Pulmonary artery endothelial cell (primary cell): ENCODE measurements at places on chromosomes 11 and 22.

GRCh38 chr11:62419314-62419929, 589 bp downstream of the SCGB1A1 start:
- DNase-seq = no peak

GRCh38 chr11:68598816-68599653, 85.3 kb upstream of the GAL start:
- DNase-seq = no peak

- DNase-seq = no peak
Observed at GRCh38 chr11:84501750-84502149, 1125.4 kb downstream of the DLG2 start.

DNA sequence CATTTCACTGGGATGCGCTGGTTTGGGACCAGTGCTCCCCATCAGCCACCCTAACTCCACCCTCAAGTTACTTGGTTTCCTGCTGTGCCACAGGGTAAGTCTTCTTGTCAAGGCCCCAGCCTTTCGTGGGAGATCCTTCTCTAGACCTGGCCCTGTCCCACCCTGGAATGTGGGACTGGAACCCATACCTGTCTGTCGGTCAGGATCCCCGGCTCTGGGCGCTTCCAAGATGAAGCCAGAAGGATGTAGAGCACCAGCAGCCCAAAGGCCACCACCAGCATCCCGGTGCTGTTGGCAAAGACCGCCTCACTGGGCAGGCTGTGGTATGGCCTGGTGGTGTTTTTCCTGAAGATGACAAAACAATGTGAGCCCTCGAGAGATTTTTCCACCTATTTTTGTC, 10.9 kb downstream of the CYB561A3 start:
- DNase-seq = no peak

- DNase-seq = no peak
Observed at GRCh38 chr22:49475253-49475652, 352.4 kb downstream of the BRD1 start.

DNA sequence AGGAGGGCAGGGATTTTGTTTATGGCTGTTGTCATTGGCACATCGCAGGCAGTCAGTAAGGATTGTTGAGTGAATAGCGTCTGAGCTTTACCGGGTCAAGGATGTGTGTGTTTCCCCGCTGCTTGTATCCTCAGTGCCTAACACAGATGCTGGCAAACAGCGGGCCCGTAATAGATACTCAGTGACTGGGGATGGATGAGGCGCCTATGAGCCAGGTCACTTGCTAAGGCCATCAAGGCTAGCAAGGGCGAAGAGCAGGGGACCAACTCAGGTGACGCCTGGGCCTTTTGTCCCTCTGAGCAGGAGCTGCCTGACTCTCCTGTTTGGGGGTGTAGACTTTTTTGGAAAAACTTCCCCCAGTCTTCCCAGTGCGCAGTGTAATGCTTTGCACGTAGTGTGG, 118.1 kb downstream of the HIPK3 start:
- DNase-seq = no peak

GRCh38 chr22:21622919-21623647, 6.7 kb downstream of the YDJC start:
- no peak for DNase-seq
